HCT116 (cell line): ENCODE measurements at places on chromosomes 5 and 9.

GRCh38 chr9:78892182-78892581, 595.3 kb downstream of the PSAT1 start:
- no peak overlapping the region for H3K4me3 ChIP-seq
- H3K27me3 ChIP-seq, result no peaks in the 10 kb centered on the region
- no peaks in the 10 kb centered on the region for H3K4me1 ChIP-seq
- no peak overlapping the region for H3K27ac ChIP-seq
- H3K36me3 ChIP-seq, result no peaks in the 10 kb centered on the region

GRCh38 chr5:170439223-170439943, 50.2 kb upstream of the KCNMB1 start:
- H3K4me1 ChIP-seq, result no peaks in the 10 kb centered on the region
- no peak overlapping the region for H3K27ac ChIP-seq
- H3K4me3 ChIP-seq, result no peak overlapping the region
- no peak for DNase-seq

- H3K27ac ChIP-seq, result no peak overlapping the region
- H3K27me3 ChIP-seq, result no peaks in the 10 kb centered on the region
- DNase-seq, result peak; percentile 13
- H3K4me1 ChIP-seq, result peaks cover 14% of the 10 kb centered on the region
These were observed 208.8 kb downstream of the MELK start for GRCh38 chr9:36781533-36781932.

DNA sequence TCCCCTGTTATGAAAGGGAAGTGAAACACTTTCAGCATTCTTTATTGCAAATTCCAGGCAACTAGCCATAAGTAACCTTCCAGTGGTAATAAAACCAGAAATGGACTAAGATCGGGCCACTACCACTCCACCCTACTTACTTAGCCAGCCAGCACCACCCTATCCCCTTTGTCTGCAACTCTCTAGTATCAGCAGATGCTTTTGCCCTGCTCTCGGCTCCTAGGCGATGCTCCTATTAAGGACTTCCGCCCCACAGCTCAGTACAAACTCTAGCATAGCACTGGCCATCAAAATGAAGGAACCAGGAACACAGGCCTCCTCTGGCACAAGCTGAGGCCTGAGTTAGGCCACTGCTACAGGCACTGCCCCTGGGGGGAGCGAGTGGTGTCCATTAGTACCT, 81.2 kb downstream of the GLDC start:
- peaks cover 56% of the 10 kb centered on the region for H3K4me1 ChIP-seq
- no peak overlapping the region for H3K27ac ChIP-seq
- no peak overlapping the region for H3K4me3 ChIP-seq
- no peaks in the 10 kb centered on the region for H3K36me3 ChIP-seq
- no peaks in the 10 kb centered on the region for H3K27me3 ChIP-seq
- no peak for DNase-seq

DNA sequence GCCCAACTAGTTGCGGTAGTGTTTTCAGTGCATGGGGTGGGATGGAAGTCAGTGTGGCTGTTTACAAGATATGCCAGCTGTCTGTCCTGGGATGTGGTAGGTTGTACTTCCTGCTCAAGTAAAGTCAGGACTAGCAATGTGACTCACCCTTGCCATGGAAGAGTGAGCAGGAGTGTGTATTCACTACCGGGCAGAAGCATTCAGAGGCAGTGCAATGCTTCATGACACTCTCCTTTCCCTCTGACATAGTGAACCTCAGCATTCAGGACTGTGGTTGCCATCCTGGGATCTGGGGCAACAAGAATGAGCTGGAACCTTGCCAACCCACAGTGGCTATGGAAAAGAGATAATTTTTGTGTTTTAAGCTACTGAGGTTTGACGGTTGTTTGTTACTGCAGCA, 68.9 kb downstream of the BOD1 start:
- H3K27ac ChIP-seq, result no peak overlapping the region
- no peaks in the 10 kb centered on the region for H3K36me3 ChIP-seq
- no peaks in the 10 kb centered on the region for H3K4me1 ChIP-seq
